ENCODE measurements at places on chromosomes 1 and 21.

GRCh38 chr21:45747233-45747766 lies 103.8 kb downstream of the PCBP3 start:
- DNase-seq: no peak

DNA sequence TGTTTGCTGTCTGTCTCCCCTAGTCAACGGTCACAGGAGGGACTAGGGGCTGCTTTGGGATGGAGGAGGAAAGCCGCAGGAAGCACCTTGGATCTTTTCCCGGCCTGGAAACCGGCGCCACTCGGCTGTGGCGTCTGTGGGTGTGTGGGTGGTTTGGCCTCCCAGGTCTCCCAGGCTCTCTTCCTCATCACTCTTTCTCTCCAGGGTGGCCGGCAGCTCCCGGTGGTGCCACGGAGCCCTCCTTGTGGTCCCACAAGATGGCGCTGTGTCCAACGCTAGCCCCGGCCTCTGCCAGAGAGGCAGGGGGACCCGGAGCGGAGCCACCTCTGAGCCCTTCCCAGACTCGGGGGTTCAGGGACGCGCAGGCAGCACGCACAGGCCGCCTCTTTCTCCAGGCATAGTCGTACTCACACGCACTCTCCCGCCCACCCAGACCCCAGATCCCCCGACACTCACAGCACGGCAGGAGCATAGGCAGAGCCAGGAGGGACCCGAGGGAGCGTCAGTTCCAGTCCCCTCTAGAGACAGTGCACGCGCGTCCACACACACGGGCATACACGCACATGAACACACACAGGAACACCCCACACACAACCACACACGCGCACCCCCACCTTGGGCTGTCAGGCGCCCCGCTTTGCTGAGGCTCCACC lies 31.2 kb downstream of the CDCP2 start:
- peak; percentile 83 for DNase-seq

DNA sequence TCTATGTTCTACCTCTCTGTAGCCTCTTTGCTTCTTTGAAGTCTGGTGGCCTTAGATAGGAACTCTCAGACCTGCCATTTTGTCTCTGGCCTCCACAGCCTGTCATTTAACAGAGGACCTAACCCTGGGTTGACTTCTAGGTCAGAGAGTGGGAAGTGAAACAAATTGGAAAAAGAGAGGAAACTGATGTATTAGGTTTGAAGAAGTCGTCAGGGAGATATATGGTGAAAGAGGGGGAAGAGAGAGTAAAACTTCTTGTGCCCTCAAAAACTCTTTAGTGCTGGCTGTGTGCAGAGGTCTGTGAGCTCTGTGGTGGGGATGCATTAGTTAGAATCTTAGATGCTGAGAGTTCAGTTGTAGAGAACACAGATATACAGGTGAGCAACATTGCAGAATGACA lies 30.2 kb upstream of the CD1D start:
- no peak for DNase-seq

- peak; percentile 60 for DNase-seq
Measured at GRCh38 chr1:27099587-27100334, 55.2 kb downstream of the SLC9A1 start.

DNA sequence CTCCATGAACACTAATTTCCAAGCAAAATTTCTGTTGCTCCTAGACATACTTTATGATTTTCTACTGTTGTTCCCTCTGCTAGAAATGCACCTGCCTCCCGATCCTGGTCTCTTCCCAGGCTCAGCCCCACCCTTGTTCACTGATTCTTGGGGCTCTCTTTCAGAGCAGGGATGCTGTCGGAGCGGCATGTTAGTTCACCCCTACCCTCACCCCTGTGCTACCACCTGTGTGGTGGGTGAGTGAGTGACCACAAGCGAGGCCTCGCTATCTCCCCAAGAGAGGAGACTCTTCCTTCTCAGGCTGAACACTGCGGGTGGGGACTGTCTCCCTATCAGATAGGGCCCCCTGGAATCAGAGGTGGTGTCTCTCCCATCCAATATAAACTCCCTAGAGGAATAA lies 4.9 kb upstream of the S100A8 start:
- no peak for DNase-seq

GRCh38 chr1:6300342-6301048 lies 39.6 kb upstream of the GPR153 start:
- DNase-seq: no peak

GRCh38 chr1:24435782-24436365 lies 20.3 kb downstream of the NIPAL3 start:
- no peak for DNase-seq

GRCh38 chr1:208737922-208738321 lies 493.7 kb upstream of the PLXNA2 start:
- no peak for DNase-seq

GRCh38 chr1:23977854-23978191 lies 2.3 kb downstream of the SRSF10 start:
- DNase-seq: no peak

DNA sequence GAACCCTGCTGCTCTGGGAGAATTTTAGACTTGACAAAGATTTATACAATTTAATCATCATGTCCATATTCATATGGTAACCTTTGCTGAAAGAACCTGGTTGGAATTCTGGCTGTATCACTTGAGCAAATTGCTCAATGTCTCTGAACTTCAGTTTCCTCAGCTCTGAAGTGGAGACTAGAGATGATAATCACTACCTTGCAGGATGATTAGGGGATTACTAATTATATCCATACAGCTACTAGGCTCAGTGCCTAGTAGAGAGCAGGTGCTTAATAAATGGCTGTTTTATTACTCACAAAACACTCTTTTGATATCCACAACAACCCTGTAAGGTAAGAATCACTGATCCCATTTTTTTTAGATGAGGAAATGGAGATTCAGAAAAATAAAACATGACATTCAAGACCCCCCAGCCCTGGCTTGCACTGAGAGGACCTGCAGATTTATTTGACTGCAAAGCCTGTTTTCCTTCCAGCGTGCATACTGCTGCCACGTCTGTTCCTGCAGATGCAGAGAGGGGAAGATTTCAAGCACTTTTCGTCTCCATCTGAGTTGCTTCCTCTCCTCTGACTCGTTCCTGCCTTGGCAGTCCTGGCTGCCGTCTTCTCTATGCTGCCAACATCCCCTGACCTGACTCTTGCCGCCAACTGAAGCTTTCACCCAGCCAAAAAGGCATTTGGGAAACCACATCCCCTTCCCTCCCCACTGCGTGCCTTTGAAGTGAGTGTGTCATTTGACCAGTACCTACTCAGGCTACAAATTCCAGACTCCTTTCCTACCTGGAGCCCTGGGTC lies 203.0 kb downstream of the PLPP3 start:
- DNase-seq: peak; percentile 52

DNA sequence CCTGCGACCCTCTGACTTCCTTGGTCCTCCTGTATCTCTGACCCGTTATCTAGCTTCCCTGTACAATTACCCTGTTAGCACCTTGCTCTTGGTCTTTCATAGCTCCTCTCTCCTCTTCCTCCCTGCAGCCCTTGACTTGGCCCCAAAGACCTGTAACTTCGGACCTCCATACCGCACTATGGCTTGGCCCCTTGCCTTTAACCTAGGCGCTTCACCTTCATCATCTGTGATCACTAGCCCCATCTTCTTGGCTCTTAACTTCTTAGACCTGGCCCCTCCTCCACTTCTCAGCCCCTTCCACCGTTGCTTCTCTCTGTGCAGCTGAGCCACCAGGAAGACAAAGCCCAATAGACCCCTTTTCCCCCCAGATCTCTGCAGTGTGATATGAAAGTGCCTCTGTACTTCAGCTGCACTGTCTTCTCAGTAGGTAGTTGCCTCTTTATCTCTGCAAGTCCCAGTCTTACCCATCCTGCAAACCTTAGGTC lies 740 bp downstream of the ZNF691 start:
- DNase-seq: no peak

GRCh38 chr1:8317647-8318381 lies at the start of gene SLC45A1:
SLC45A1 (plus strand) TSS chr1:8318114; CDS start chr1:8324330, 6,216 bp downstream.
- DNase-seq: peak; percentile 80

GRCh38 chr1:168386492-168386891 lies 105.8 kb downstream of the TBX19 start:
- no peak for DNase-seq

DNA sequence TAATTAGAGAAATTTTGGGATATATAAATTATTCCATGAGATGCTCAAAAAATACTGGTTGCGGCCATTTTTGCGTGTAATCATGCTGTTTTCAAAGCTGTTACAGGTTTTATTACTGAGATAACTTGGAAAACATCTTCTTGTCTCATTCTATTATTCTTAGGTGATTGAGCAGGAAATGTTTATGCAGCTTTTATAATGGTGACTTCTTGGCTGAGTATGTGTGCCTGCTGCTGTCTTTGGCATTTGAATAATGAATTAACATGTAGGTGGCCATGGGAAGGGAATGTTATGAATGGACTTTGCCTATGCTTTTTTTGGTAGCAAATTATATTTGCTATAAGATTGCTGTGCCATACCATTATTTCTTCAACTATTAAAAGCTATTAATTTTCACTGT lies 52.5 kb downstream of the RASAL2 start:
- DNase-seq: no peak

- no peak for DNase-seq
Measured at GRCh38 chr1:64084451-64084850, 119.0 kb upstream of the UBE2U start.

DNA sequence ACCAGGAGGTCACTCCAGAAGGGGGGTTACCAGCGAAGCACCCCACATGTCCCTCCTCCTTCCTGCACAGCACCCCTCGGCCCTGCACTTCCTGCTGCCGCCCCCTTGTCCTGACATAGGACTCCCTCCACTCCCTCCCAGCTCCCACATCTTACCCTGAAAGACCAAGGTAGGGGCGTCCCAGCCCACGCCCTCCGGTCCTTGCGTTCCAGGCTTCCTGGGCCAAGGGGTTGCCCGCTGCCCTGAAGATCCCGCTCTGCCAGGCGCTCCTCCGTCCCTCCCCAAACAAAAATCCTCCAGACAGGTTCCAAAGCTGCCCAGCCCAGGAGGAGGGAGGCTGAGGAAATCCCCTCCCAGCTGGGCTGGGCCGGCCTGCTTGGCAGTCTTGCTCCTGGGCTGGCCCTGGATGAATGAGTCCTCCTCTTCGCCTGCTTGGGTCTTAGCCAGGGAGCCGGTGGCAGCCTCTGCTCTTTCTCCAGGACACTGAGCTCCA lies at the start of gene RHBDL2:
TSS of gene RHBDL2 (minus strand) at position 304 of the 493 bp plus-strand sequence. CDS start 22,618 bp downstream, outside the sequence.
- peak; percentile 95 for DNase-seq

- no peak for DNase-seq
Measured at GRCh38 chr21:34205811-34206571, 132.6 kb downstream of the MRPS6 start.

DNA sequence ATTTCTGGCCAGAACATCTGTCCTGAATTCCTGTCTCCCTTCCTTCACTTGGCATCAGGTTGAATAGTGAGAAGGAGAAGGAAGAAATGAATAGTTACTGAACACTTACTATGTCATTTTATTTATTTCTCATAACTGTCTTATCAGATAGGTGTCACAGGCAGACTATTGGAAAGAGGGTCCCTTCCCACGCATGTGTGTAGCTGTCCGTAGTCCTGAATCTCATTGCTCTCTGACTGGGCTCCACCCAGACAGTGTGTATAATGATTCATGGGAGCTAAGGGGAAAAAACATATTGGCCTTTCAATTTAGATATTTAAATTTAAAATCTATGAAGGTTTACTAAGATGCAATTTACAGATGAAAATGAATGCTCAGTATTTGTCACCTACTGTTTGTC lies 86.1 kb downstream of the OMA1 start:
- no peak for DNase-seq

GRCh38 chr1:178954325-178954690 lies 71.4 kb upstream of the FAM20B start:
- no peak for DNase-seq

GRCh38 chr1:174969977-174970376 lies 29.8 kb upstream of the CACYBP start:
- DNase-seq: no peak

DNA sequence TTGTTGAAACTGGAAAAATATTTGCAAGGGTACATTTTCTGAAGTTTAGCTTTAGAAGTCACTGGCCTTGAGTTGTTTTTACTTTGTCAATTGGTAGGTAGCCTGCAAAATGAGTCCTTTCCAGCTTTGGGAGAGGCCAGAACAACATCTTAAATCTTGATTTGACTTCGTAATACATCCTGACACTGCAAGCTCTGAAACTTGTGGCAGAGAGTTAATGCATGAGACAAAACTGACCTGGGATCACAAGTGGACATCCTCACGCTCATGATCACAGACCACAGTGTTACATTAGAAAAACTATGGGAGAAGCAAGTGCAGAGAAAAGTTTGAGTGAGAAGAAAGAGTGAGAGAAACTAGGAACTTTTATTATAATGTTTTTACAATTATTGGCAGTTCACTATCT lies 550.9 kb downstream of the USP25 start:
- no peak for DNase-seq

DNA sequence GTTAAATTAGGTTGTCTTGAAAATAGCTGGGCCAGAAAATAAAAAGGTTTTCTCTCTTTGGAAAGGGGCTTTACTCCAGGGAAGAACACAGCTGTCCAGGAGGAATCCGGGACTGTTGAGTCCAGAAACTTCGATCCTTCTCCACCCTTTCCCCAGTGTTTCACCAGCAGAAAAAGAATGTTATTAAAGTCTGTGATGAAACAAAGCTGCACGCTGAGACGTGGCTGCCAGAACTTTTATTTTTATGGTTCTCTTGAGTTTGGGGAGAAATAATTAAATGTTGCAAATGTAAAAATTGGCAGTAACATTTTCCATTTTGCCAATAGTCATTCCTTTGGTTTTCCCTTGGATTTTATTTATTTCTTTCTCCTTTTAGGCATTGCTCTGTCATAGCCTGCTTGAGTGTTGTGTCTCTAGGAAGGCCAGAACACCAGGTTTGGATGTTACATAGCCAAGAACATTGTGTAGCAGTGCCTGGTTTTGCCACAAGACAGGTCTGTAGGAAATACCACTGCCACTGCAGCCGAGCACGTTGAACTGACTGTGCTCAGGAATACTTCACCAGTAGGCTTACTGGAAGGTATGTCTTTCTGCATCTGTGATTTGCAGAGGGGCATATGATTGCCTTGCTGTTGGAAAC lies 87.4 kb downstream of the ROR1 start:
- DNase-seq: no peak

DNA sequence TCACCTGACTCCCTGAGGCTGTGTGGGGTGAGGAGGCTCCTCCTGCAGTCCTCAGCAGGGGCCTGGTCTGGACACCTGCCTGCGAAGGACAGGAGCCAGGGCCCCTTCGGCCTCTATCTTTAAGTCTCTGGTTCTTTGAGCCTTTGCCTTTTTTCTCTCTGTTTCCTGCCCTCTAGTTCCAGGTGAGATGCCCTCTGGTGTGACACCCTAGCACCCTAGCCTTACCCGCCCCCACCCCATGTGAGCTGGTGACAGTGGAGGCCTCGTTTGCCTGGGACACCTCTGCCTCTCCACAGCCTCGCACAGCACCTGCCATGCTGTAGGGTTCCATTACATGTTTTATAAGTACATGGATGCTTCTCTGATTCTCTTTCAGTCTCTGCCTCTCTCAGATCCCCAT lies 47.3 kb downstream of the DDX20 start:
- no peak for DNase-seq

- DNase-seq: no peak
Measured at GRCh38 chr21:30719401-30719800, 824 bp upstream of the KRTAP21-3 start.

DNA sequence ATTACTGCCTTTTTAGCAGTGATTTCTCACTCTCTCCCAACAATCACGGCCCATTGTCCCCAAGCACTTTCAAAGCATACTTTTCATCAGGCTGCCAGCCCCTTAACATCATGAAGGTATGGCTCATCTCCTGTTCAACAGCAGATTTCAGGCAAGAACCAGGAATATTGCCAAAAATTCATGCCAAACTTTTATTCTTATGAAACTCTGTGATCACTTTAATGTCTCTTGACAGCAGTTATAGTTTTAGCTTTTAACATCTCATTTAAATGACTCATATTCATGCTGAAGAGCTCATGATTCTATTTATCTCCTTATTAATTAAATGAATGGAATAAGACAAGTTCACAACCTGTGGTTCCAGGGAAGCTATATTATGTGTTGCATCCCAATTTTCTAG lies 235.1 kb downstream of the GRIK1 start:
- DNase-seq: no peak

All from H54 (cell line).